ENCODE measurements at places on chromosomes 6 and 20.
A peak's percentile ranks its signal among the peaks of the same experiment; 100 is the strongest.

- DNase-seq = peak; percentile 97
Measured at GRCh38 chr6:26196846-26197635, 109.8 kb downstream of the HFE start.

- DNase-seq = no peak
Measured at GRCh38 chr6:17847203-17847760, 140.2 kb downstream of the KIF13A start.

- peak; percentile 95 for DNase-seq
Measured at GRCh38 chr20:58890518-58891085, 38.1 kb downstream of the GNAS start.

- DNase-seq = no peak
Measured at GRCh38 chr20:35641743-35642142, 23.0 kb downstream of the CPNE1 start.

DNA sequence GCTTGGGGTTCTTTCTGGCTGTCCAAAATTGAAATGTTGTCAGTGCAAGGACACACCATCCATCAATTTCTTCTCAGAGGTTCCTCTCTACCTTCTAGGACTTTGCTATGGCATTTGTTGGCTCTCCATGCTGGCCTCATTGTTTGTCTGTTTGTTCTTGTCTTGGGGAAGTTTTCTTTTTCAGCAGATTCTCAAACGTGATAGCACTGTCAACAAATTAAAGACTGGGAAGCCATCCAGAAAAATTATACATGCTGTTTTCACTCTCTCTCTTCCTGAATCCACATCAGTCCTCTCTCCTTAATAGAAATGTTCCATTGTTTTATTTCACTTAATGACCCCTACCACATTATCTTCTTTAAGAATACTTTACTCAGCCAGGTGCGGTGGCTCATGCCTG lies 130.4 kb downstream of the PCSK2 start:
- no peak for DNase-seq

DNA sequence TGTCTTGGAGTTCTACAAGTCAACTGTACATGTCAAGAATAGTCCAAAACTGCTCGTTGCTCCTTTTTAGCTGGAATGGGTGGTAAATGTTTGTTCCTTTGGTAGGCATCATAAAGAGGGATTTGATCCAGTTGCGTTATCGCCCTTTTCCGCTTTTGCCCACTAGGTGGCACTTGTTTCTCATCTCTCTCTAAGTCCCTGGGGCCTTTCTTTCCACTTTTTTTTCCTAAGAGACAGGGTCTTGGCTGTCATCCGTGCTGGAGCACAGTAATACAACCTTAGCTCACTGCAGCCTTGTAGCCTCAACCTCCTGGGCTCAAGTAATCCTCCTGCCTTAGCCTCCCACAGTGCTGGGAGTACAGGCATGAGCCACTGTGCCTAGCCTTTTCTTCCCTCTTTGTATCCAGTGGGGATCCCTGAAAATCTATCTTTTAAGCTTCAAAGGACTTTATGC lies 20.7 kb downstream of the GTPBP2 start:
- peak; percentile 75 for DNase-seq

DNA sequence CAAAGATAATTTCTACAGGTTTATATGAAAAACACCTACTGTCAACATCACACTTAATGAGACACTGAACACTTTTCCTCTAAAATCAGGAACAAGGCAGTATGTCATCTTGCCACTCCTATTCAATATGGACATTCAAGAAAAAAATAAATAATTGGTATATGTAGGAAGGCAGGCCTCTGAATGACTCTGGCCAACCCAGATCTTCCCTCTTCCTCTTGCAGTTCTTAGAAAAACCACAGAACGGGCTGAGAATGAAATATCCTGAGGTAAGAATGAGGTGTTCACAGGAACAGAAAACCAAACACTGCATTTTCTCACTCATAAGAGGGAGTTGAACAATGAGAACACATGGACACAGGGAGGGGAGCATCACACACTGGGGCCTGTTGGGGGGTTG lies 1207.2 kb upstream of the CITED2 start:
- DNase-seq = no peak

DNA sequence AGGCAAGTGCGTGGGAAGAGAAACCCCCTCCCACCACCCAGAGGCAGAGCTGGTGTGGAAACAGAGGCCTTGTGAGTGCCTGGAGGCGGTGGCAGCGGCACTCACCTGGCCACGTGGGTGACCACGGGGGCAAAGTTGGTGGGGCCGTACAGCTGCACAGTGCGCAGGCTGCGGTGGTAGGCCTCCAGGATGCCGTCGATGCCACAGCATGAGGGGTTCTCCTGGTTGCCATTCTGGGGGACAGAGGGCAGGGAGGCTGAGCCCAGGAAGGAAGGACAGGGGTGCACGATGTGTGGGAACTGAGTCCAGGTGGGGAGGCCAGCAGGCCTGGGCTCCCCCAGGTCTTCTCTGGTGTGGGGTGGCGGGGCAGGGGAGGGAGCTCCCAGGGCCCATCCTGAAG lies 47.7 kb downstream of the RAB44 start:
- DNase-seq = no peak

GRCh38 chr20:57053067-57053466 lies 213.4 kb downstream of the BMP7 start:
- DNase-seq = no peak

- DNase-seq = no peak
Measured at GRCh38 chr6:119384444-119384843, 34.9 kb upstream of the MAN1A1 start.

DNA sequence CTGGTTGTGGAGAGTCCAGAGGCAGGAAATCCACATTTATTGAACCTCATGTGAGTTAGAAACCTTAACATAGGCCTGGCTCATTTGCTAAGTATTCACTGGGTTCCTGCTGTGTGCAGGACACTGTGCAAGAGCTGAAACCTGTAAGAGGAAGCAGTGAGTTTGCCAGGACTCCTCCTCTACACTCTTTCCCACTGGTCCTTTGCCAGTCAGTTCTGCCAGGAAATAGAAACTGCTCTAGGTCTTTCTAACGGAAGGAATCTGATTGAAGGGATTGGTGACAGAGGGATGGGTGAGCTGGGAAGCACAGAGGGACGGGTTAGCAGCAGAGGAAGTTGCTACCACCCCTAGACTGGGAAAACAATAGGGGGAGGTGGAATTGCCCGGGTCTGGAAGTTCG lies 234.2 kb upstream of the ECI2 start:
- DNase-seq = no peak

- no peak for DNase-seq
Measured at GRCh38 chr6:141117874-141118273, 1014.9 kb upstream of the GJE1 start.

- DNase-seq = no peak
Measured at GRCh38 chr6:150775415-150776203, 89.9 kb upstream of the MTHFD1L start.

DNA sequence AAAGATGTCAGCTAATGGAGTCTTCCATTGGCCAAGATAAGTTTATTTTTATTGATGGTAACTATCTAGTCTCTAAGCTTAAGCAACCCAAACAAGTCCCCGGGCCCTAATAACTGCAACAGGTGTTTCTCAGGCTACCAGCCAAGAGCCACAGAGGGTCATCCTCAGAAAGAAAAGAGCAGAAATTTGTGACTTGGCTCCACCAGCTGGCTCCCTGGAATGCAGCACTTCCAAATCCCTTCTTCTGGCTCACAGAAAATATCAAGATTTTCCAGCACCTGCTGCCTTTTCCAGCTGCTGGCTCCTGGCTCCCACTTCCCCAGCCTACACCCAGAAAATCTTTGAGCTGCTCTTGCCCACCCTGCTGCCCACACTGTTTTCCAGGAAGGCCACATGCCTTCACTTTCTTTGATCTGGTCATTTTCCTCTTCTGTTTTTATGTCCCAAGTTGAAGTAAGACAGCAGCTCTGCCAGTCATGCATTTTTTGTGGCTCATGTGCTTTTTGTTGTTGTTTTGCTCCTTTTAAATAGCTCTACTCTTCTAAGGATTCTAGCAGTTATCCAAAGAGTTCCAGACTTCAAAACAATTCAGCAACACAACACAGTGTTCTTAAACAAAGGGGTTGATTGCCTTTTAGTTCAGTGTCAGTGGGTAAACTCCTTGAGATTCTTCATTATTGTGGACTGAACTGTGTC lies 151.0 kb upstream of the SMLR1 start:
- DNase-seq = no peak

DNA sequence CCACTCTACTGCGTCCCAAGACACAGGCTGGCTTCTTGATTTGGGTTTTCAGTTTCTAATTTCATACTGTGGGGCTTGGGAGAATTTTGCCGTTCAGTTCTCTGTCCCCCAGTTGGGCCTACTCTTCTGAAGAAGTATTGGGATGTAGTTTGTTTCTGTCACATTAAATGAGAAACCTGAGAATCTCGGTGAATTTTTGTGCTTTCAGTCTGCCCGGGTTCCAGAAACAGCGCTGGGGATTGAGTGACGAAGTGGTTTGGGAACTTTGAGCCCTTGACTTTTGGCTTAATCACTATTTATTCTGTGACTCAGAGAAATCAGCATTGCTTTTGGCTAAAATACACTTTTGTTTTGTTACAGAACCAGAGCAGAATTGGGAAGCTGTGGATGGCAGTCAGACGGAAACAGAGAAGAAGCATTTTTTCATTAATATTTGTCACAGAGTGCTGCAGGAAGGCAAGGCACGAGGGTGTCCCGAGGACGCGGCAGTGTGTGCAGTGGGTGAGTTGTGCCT lies 74.0 kb downstream of the IGF2R start:
- no peak for DNase-seq

GRCh38 chr20:21643417-21643816 lies 62.0 kb upstream of the PAX1 start:
- no peak for DNase-seq

GRCh38 chr6:32883789-32884188 lies 29.8 kb downstream of the PSMB9 start:
- no peak for DNase-seq

- no peak for DNase-seq
Measured at GRCh38 chr20:48107560-48107959, 322.3 kb upstream of the SULF2 start.

DNA sequence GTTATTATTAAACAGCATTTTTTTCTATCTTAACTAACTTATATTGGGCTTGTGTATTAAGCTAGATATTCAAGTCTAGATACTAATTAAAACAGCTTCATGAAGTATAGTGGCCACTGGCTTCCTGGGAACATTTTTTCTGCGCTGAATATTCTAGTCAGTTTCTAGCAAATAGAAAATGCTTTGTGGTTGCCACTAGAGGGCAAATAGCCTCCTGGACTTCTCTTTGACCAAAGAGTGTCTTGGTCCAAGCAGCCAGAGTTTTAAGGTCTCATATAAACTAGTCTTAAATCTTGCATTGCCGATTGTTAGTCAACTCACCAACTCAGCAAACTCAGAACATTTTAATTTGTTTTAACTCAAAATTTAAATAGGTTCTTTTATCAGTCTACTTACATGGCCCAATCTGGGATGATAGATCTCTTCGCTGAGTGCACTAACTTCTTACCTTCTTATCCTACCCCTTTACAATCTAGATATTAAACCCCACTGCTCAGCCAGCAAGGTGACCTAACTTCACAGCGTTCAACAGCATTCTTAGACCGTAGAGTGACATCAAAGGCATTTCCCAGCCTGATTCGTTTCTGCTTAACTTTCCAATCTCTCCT lies 24.6 kb upstream of the ID4 start:
- DNase-seq = peak; percentile 28

DNA sequence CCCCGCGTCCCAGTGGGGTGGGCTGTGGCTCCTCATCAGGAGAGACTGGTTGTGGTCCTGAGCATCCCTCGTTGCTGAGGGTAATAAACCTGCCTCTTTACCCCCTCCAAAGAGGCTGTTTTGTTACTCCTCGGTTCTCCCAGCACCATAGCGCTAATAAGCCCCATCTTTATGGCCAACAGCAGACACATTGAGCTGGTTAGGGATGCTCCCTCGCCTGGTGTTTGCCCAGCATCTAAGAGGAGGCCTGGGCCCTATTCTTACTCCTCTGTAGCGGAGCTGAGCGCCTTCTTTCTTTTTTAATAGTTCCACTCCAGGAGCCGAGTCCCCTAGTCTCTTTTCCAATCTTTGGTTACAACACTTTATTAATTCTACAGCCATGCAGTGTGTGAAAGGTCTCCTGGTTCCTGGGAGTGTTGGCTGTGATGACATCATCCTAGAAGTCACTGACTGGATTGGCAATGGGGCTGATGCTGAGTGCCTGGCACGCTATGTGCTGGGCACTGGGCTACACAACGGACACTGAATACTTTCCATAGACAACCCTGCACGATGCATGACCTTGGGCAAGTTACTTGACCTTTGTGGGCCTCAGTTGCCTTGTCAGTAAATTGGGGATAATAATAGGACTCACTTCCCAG lies 50.6 kb upstream of the CCDC167 start:
- DNase-seq = no peak

- DNase-seq = no peak
Measured at GRCh38 chr6:142165227-142165626, 18.2 kb downstream of the VTA1 start.

GRCh38 chr6:46788791-46789190 lies 4.4 kb upstream of the MEP1A start:
- no peak for DNase-seq

DNA sequence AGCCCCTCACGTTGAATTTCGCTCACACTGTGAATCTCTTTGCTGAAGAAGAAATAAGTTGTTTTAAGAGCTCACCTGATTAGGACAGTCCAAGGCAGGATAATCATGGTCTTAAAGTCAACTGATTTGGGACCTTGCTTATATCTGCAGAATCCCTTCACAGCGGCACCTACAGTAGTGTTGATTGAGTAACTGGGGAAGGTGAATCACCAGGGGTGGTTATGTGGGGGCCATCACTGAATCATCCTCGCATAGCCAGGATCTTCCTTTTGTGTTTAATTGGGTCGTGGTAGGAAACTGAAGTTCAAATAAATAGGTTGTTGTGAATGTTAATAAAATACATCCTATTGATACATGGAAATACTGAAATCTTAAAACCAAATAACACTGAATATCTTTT lies 20.2 kb upstream of the MICA start:
- no peak for DNase-seq

DNA sequence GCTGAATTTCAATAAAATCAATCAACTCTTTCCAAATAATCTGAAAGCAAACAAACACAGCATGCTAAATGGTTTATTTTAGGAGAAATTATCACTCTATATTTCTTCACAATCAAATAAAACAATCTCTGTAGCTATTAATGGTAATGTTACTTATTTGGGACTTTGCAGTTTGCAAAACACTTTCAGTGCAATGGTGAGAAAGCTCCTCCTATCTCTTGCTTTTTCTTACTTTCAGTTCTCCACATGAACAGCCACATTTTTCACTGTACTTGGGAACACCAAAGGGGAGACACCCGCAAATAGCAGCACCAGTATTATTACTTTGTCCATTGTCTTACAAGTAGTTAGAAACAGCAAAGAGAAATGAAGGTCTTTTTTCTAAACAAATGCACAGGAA lies 92.4 kb downstream of the DST start:
- DNase-seq = no peak

DNA sequence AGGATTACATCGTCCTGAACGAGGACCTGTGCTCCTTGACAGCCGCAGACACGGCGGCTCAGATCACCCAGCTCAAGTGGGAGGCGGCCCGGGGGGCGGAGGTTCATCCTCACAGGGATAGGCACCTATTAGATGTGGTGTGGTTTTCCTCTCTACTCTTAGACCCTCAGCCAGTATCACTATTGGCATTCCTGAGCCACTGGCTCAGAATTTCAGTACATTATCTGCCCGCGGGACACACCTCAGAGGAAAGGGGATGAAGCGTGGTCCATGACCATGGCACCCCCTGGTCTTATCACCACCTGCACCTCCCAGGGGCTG lies 34.6 kb upstream of the HLA-G start:
- DNase-seq = no peak

Measured in kidney (tissue), 22 donors.